ENCODE measurements at places on chromosomes 11 and 22.
A peak's percentile ranks its signal among the peaks of the same experiment; 100 is the strongest.

GRCh38 chr11:71562120-71562519, 3.2 kb upstream of the KRTAP5-10 start:
- no peak for DNase-seq

DNA sequence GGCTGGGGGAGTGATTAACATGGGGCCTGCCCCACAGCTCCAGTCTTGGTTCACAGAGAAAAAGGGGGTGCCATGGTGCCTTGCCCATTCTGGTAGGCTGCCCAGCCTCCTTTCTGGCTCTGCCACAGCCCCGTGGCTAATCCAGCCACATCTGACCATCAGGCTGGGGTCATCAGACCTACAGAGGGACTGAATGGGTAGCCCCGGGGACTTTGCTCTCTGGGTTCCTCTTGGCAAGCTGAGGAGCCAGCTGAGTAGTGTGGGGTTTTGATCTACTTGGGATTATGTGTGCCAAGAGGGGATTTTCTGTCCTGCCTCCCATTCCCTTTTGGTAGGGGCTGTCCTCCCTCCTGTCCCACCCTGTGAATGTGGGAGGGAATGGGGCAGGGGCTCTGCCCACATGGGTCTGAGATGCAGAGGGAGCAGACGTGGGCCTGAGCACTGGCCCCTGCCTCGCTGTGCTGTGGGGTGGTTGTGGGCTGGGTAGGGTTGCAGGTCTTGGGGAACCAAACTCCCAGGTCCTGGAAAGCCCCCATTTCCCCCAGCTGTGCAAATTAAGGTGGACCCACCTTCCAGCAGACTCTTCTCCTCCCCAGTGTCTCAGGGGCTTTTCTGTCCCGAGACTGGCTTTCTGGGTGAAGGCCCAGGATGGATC, 32.0 kb downstream of the CD82 start:
- DNase-seq: no peak

DNA sequence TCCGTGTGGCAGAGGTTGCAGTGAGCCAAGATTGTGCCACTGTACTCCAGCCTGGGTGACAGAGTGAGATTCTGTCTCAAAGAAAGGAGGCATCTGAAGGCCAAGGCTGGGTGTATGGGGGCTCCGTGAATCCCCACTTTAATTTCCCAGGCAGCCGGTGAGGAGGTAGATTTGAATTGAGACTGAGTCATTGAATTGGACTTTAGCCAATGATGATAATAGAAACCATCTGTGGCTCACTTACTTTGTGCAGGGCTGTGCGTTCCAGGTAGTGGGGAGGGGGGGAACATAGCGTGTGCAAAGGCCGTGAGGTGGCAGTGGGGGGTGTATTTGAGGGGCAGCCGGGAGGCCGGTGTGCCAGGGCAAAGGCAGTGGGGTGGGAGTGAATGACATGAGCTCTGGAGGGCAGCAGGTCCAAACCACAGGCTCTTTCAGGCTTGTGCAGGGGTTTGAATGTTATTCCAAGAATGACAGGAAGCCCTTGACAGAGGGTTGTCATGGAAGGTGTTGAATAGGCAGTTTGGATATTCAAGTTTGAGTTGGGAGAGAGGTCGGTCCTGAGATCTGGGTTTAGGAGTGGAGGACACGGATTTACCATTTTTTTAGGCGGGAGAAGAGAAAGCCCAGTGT, 6.1 kb downstream of the ARHGAP8 start:
- DNase-seq: peak; percentile 51

GRCh38 chr11:61851113-61851899, 23.2 kb downstream of the FADS2 start:
- no peak for DNase-seq

GRCh38 chr22:27836181-27836580, 34.6 kb upstream of the MN1 start:
- DNase-seq: no peak

GRCh38 chr11:79098146-79098545, 342.7 kb downstream of the TENM4 start:
- DNase-seq: no peak

- no peak for DNase-seq
Measured at GRCh38 chr11:66614073-66614472, 2.4 kb upstream of the RBM14 start.

DNA sequence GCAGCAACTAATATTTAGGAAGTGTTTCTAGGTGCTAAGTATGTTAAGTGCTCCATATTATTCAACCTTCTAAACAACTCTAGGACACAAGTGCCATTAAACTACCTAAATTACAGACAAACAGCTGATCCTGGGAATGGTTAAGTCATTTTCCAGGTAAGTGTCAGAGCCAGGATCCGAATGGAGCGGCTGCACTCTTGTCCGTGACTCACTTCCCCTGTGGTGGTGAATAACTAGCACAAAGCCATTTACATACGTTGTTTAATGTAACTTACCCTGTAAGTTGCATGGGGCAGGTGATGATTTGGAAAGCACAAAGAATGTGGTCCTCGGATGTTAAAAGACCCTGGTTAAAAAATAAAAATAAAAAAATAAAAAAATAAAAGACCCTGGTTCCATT, 8.8 kb upstream of the PRG2 start:
- DNase-seq: no peak

DNA sequence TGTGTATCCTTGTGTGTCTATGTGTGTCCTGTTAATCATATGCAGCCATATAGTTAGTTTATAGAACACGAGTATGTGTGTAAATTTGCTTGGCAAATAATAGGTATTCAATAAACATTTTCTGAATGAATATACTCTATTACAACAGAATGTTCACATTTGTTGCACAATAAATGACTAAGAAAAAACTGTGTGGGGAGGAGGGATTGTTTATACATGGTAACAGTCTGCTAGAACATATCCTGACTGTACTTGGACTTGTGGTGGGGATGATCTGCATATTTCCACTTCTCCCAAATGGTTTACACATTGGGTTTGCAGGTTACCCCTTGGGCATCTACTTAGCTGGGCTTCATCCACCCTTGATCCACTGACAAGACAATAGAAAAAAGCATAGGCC, 194.6 kb downstream of the INSC start:
- no peak for DNase-seq

DNA sequence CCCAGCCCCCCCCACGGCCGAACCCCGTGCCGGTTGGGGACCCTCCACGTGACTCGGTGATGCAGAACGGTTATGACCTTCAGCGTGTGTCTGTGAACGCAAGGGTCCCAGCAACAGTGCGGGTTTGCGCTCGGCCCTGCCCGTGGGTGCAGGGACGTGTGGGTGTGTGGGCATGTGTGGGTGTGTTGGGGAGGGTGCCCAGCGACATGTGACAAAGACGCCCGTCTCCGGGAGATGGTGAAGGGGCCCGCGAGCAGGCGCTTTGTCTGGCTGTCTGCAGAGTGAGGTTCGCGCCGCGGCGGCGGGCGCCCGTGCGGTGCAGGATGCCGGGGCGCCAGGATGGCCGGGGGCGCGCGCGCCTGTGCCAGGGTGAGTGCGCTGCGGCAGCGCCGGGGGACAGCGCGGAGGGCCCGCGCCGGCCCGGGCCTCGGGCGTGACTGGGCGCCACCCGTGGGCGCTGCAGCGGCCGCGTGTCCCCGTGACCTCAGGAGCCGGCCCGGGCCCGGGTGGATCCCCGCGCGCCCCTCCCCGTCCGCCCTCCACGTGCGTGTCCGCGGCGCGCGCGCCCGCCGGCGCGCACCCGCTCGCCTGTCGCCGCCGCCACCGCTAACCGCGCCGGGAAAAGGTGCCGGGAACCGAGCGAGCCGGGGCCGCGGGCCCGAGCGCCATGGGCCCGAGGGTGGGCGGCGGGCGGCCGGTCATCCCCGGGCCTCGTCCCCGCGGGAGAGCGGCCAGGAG, at the start of gene LRFN4:
Gene LRFN4, plus strand, starts transcription at position 569 of the 738 bp plus-strand sequence. CDS start 681 bp downstream, outside the sequence.
- DNase-seq: no peak

- no peak for DNase-seq
Measured at GRCh38 chr11:35794850-35795249, 132.3 kb downstream of the TRIM44 start.

DNA sequence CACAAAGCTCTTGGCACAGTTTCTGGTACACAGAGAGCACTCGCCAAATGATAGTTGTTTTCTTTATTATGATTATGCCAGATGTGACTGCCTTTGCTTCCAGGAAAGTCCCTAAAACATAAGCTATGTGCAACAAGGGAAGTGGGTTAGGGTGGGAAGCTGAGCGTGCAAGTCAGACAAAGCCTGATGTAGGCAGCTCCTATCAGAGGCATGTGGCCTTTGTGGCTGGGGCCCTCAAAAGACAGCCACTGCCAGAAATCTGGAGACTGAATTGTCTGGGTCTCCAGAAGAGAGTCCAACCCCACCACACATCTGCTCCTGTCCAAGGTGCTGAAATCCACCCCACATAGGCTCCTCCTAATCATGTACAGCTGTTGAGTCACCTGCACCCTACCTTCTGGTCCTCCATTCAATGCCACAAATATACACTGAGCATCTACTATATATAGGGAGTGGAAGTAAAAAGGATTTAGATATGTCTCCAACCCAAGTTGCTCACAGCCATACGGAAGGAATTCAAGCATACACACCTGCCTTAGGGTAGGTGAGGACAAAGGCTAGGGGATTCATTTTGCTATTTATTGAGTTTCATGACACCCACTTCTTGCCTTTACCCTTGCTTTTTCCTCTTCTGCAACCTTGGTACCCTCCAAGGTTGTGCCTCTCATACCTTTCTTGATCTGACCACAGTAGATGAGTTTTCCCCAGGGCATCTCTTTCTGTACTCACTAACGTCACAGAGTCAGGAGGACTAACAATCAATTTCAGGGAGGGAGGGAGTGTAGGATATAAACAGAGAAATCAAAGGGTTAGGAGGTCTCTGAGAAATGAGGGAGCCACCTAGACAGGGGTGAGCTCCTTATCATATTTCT, 12.4 kb downstream of the SEC14L3 start:
- DNase-seq: no peak

GRCh38 chr11:29119116-29119515, 897.7 kb downstream of the KCNA4 start:
- no peak for DNase-seq

DNA sequence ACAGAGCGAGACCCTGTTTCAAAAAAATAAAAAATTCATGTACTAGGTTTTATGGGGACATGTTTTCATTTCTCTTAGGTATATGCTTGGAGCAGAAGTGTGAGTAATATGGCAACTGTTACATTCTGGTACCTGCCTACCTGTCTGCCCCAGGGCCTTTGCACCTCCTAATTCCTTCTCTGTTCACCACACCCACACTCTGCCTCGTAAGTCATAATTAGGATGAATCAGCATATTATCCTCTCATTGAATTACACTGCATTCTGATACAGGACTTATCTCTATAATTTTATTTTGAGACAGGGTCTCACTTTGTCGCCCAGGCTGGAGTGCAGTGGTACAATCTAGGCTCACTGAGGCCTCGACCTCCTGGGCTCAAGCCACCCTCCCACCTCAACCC, 3.1 kb upstream of the RAPSN start:
- DNase-seq: no peak

- no peak for DNase-seq
Measured at GRCh38 chr22:50238755-50239154, 6.1 kb downstream of the TUBGCP6 start.

DNA sequence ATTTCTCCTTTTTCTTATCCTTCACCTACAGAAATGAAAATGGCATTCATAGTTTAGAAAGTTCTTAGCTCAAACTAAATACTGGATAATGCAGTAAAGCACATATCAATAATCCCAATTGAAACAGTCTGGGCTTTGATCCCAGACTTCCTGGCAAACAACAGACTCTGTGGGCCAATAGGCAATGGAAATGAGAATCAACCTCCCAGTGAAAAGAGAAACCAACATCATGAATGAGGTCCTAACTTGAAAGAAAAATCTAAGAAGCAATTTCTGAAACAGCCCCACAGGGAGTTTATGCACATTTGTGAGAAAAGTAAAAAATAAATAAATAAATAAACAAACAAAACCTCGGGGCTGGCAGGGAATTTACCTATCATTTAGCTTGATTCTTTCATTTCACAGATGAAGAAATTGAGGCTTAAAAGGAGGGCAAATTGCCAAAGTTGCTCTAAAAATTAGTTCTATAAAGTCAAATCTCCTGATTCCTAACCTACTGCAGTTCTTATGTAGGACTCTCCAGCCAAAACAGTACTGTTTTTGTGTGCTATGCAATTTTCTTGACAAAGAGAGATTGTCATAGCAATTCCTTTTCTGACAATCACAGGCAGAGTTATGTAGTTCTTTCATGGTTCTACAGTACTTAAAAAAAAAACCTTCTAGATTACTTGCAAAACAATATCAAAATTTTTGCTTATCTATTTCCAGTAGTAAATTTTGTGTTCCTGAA, 265.8 kb downstream of the GRM5 start:
- DNase-seq: no peak

DNA sequence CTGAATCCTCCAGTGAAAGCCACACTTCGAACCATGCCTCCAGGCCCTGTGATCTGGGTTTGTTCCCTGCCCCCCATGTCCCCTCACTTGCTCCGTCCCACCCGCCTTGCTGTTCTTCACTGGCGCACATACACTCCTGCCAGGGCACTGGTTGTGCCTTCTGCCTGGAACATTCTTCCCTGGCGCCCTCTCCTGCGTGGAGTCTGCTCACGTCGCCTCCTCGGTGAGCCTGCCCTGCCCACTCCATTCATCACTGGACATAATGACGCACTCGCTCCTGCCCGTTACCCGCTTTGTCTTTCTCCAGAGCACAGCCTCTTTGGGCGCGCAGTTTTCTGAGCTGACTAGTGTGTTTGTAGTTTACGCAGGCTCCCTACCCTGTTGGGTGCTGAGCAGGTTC, 21.0 kb upstream of the MIEF1 start:
- no peak for DNase-seq

GRCh38 chr11:109971184-109971523, 122.0 kb upstream of the ZC3H12C start:
- no peak for DNase-seq

- no peak for DNase-seq
Measured at GRCh38 chr11:62953811-62954210, 31.0 kb downstream of the SLC22A6 start.

DNA sequence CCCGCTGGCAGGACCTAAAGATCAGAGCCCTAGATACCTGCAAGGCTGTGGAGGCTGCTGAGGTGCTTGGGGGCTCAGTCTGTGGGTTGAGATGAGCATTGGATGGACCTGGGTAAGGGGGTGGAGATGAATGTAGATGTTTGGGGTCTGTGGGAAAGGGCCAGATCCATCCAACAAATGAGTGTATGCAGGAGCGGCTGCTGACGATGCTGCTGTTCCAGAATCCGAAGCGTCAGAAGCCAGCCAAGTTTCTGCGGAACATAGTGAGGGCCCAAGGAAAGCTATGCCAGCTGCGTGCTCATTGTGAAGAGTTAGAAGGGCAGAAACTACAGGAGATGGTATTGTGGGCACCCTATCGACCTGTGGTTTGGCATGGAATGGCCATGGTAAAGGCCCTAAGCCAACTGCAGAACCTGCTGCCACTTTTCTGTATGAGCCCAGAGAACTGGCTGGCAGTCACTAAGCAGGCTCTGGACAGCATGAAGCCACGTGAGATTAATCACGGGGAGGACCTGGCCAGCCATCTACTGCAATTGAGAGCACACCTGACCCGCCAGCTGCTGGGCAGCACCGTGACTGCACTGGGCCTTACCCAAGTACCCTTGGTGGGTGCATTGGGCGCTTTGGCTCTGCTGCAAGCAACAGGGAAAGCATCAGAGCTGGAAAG, 36.6 kb downstream of the RRP8 start:
- peak; percentile 24 for DNase-seq

All from NCI-H2029 treated with DMSO at 0.1 percent for 48 hours (cell line).